Astrocyte (in vitro differentiated cells and primary cell): ENCODE measurements at places on chromosomes 2 and 18. TPM values are rescaled to one million over a fixed set of nuclear protein-coding genes. Genes with fewer than 3 reads are reported as not detected.

SLC23A3 gene
- total RNA-seq = 1.2 and 1.5 TPM in 2 replicates

C18orf54 gene
- 7.6 and 10.2 TPM in 2 replicates for total RNA-seq

HOXD8 gene
- total RNA-seq = not detected in 2 replicates

GYPC gene
- 26.5 and 29.3 TPM in 2 replicates for total RNA-seq

FRZB gene
- total RNA-seq = 0.67 and 0.77 TPM in 2 replicates

DYSF gene
- total RNA-seq = 123 and 140 TPM in 2 replicates

MLPH gene
- 14.2 and 16.2 TPM in 2 replicates for total RNA-seq

SIX3 gene
- total RNA-seq = 0.48 and 1.7 TPM in 2 replicates

C2orf15 gene
- 0.59 and 0.60 TPM in 2 replicates for total RNA-seq

SLC16A14 gene
- 3.5 and 4.2 TPM in 2 replicates for total RNA-seq

FBXO15 gene
- total RNA-seq = 1.2 TPM in 2 replicates

GPR35 gene
- 0.72 and 0.82 TPM in 2 replicates for total RNA-seq

DNA sequence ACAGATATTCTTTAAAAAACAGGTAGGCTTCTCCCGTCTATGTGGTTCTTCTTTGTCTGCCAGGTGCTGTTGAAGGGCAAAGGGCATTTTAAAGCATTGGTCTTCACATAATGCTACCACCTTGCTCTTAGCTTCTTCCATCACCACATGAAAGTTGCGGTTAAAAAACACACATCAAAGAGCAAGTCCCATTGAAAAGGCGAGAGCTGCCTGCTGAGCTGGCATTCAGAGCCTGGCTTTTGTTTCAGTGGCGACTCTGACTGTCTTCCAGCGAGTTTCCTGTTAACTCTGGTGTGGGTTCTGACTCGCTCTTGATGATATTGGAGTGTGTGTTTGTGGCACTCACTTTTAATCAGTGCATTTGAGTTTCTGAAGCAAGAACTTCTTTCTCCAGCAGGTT, 624.9 kb upstream of the FANCL start:
- no peak overlapping the region for H3K4me3 ChIP-seq
- no peaks in the 10 kb centered on the region for H3K36me3 ChIP-seq
- no peak overlapping the region for H3K27ac ChIP-seq
- H3K27me3 ChIP-seq = no peaks in the 10 kb centered on the region
- DNase-seq = no peak

GRCh38 chr2:121707920-121708361, 28.7 kb downstream of the NIFK start:
- H3K36me3 ChIP-seq = no peaks in the 10 kb centered on the region
- no peak overlapping the region for H3K27ac ChIP-seq
- peaks cover 13% of the 10 kb centered on the region for H3K4me1 ChIP-seq
- no peaks in the 10 kb centered on the region for H3K27me3 ChIP-seq
- no peak overlapping the region for H3K4me3 ChIP-seq
- DNase-seq = peak; percentile 44

DNA sequence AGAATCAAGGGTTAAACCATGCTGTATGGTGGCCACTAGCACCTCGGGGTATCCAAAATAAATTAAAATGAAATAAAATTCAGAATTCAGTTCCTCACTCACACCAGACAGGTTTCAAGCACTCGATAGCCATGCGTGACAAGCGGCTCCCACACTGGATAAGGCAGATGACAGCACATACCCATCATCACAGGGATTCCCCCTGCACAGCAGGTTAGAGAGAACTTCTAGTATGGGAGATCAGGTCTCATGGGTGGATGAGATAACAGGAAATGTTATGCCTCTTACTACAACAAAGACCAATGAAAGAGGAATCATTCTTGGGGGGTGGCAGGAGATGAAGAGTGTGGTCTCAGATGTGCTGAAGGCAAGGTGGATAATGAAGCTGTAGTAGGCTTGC, 121.9 kb upstream of the ACAA2 start:
- no peaks in the 10 kb centered on the region for H3K36me3 ChIP-seq
- no peak for DNase-seq
- no peak overlapping the region for H3K27ac ChIP-seq
- no peaks in the 10 kb centered on the region for H3K4me1 ChIP-seq

GRCh38 chr2:241595600-241596140, 37.1 kb downstream of the BOK start:
- no peak for DNase-seq
- H3K27ac ChIP-seq = no peak overlapping the region
- H3K4me1 ChIP-seq = no peaks in the 10 kb centered on the region
- H3K4me3 ChIP-seq = no peak overlapping the region
- no peaks in the 10 kb centered on the region for H3K27me3 ChIP-seq
- H3K36me3 ChIP-seq = peaks cover 8% of the 10 kb centered on the region

- H3K27ac ChIP-seq = no peak overlapping the region
- DNase-seq = no peak
- H3K27me3 ChIP-seq = no peaks in the 10 kb centered on the region
- no peak overlapping the region for H3K4me3 ChIP-seq
- no peaks in the 10 kb centered on the region for H3K36me3 ChIP-seq
- no peaks in the 10 kb centered on the region for H3K4me1 ChIP-seq
Observed at GRCh38 chr2:59047373-59047995, 806.4 kb upstream of the FANCL start.

DNA sequence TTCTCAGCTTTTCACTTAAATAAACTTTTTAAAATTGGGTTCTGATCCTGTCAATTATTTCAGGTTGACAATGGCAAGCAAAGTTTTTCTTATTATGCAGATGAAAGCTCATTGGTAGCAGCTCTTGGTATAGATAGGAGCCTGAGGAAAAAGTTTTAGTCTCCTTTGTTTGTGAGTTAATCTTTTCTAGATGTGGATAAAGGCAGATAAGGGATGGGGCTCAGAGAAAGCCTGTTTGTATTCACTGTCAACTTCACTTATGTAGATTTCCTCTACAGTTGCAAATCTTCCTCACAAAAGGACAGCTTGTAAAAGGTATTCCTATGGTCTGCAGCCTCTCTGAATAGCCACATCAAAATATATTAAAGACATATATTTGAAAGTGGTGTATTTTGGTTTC, 224.5 kb upstream of the SPOPL start:
- H3K4me3 ChIP-seq = no peak overlapping the region
- no peak overlapping the region for H3K27ac ChIP-seq
- H3K27me3 ChIP-seq = no peaks in the 10 kb centered on the region
- DNase-seq = no peak
- no peaks in the 10 kb centered on the region for H3K36me3 ChIP-seq

DNA sequence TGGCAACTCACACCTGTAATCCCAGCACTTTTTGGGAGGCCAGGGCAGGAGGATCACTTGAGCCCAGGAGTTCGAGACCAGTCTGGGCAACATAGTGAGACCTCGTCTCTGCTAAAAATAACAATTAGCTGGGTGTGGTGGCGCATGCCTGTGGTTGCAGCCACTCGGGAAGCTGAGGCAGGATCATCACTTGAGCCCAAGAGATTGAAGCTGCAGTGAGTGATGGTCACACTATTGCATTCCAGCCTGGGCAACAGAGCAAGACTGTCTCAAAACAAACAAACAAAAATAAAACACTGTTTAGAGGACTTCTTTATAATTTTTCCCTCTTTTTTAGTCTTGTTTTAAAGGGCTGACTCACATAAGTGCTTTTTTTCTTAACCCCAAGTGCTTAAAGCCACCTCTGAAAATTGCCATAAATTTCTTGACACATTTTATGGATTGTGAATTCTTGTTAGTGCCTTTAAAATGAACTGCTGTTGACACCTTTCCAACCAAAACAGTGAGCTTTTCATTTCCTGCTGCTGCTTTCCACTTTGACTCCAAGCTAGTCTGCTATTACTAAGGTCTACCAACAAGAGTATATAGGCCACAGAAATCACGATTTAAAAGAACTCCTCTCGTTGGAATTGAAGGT, 41.7 kb downstream of the CYP20A1 start:
- no peak overlapping the region for H3K27ac ChIP-seq
- H3K4me3 ChIP-seq = no peak overlapping the region
- peaks cover 12% of the 10 kb centered on the region for H3K4me1 ChIP-seq
- DNase-seq = peak; percentile 77
- H3K27me3 ChIP-seq = no peaks in the 10 kb centered on the region
- H3K36me3 ChIP-seq = peaks cover 31% of the 10 kb centered on the region

- H3K27me3 ChIP-seq = no peaks in the 10 kb centered on the region
- no peaks in the 10 kb centered on the region for H3K36me3 ChIP-seq
- no peaks in the 10 kb centered on the region for H3K4me1 ChIP-seq
- no peak overlapping the region for H3K27ac ChIP-seq
Observed at GRCh38 chr2:50480507-50480906, 551.4 kb downstream of the NRXN1 start.

GRCh38 chr2:202841090-202841867, 30.3 kb downstream of the ICA1L start:
- no peaks in the 10 kb centered on the region for H3K4me1 ChIP-seq
- H3K27ac ChIP-seq = no peak overlapping the region
- H3K4me3 ChIP-seq = no peak overlapping the region
- H3K27me3 ChIP-seq = no peaks in the 10 kb centered on the region
- no peaks in the 10 kb centered on the region for H3K36me3 ChIP-seq

- no peaks in the 10 kb centered on the region for H3K27me3 ChIP-seq
- H3K36me3 ChIP-seq = no peaks in the 10 kb centered on the region
- no peak for DNase-seq
Observed at GRCh38 chr18:78768221-78768620, 211.4 kb upstream of the SALL3 start.

DNA sequence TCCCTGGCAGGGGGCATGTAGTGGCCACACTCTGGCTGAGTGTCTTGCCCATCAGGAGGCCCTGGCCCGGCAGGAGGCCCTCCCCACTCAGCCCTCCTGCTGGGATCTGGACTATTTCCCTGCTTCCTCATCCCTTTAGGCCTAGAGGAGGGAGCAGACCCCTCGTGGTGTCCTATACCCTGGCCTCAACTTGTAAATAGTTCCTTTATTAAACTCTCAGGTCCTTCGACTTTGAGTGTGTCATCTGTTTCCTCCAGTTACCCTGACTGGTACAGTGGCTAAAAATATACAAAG, 166.7 kb upstream of the GLI2 start:
- H3K4me3 ChIP-seq = no peak overlapping the region
- no peak overlapping the region for H3K27ac ChIP-seq
- peaks cover 40% of the 10 kb centered on the region for H3K4me1 ChIP-seq

DNA sequence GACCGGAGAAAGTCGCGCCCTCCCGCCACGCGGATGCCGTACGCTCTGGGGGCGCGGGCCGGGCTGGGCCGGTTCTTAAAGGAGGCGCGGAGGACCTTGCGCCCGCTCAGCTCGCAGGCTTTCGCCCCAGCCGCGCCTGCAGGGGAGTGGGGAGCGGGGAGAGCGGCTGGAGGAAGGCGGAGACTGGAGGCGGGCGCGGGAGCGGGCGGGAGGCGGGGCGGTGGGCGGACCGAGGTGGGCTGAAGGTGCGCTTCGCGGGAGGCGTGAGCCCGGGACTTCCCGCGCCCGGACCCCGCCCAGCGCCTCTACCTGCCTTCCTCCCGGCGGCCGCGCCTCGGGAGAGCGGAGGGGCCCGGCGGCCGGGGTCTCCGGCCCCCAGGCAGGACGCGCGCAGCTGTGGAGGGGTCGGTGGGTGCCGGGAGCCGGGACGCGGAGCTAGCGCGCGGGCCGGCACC, at the start of gene ADRA2B:
Gene ADRA2B, minus strand, starts transcription at position 148 of the 455 bp plus-strand sequence. CDS start 422 bp downstream, outside the sequence.
- peaks cover 2% of the 10 kb centered on the region for H3K4me1 ChIP-seq
- H3K4me3 ChIP-seq = peak within 1 kb of the TSS; percentile 28
- no peak for DNase-seq
- peaks cover 40% of the 10 kb centered on the region for H3K27me3 ChIP-seq
- H3K27ac ChIP-seq = no peak within 1 kb of the TSS
- no peaks in the 10 kb centered on the region for H3K36me3 ChIP-seq

DNA sequence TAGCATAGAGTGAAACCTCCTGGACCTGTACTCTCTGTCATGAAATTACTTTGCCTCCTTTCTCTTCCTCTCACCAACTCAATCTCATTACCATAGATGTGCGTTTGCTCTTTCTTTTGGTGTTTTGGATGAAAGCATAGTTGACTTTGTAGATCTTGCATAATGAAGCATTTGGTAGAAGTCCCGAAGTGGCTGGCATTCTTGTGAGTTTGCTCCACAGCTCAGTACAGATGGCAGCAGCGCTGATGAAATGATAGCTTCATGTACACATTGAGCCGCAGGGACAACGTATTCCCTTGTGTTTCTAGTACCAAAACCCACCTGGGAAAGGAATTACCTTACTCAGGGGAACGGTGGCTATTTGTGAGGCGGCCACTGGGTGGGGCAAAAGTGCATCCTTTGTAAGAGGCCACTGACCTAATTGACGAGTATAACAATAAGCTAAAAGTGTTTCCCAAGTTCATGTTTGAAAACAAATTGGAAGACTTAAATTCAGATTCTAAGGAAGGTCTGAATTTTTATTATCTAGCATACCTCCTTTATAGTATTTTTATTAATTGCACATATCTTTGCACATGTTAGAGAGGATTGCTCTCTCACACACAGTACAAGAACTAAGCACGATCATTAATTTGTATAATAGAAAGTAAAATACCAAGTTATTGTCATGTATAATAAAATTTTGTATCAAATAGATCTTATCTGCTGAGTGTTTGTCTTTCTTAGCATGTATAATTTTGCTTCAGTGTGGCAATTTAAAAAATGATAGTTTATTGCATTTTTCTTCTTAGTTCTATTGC, 25.4 kb upstream of the CDH7 start:
- H3K36me3 ChIP-seq = no peaks in the 10 kb centered on the region
- no peak for DNase-seq
- H3K4me3 ChIP-seq = no peak overlapping the region
- no peaks in the 10 kb centered on the region for H3K27me3 ChIP-seq
- H3K4me1 ChIP-seq = no peaks in the 10 kb centered on the region

- H3K36me3 ChIP-seq = no peaks in the 10 kb centered on the region
- no peak overlapping the region for H3K4me3 ChIP-seq
- DNase-seq = no peak
- H3K27me3 ChIP-seq = no peaks in the 10 kb centered on the region
- H3K4me1 ChIP-seq = peaks cover 39% of the 10 kb centered on the region
Observed at GRCh38 chr2:109175350-109175678, 46.3 kb downstream of the SH3RF3 start.

- DNase-seq = no peak
- no peak overlapping the region for H3K4me3 ChIP-seq
- no peaks in the 10 kb centered on the region for H3K27me3 ChIP-seq
- no peak overlapping the region for H3K27ac ChIP-seq
Observed at GRCh38 chr2:227339098-227339599, 14.1 kb downstream of the MFF start.

DNA sequence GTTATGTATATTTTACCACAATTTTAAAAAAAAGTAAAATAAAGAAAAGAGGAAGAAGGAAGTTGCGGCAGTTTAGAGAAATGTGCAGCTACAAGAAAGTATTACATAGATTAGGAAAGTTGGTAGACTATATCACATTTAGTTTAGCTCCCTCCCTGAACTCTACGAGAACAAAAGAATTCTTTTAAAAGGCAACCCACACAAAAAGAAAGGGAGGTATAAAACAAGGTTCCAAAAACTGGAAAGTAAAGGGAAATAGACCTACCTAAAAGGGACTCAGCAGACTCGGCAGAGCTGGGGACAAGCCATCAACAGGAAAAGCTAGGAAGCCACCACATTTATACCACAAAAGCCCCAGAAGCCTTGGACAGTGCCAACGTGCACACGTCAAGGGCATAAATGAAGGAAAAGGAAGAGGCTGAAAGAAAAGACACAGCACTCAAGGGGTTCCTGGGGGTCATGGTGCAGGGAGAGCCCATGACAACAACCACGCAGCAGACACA, 9.1 kb downstream of the TMEM127 start:
- H3K27ac ChIP-seq = no peak overlapping the region
- H3K36me3 ChIP-seq = peaks cover 13% of the 10 kb centered on the region
- H3K27me3 ChIP-seq = no peaks in the 10 kb centered on the region
- H3K4me3 ChIP-seq = no peak overlapping the region
